ELR (cell line): ENCODE measurements at places on chromosomes 2 and 18.

DNA sequence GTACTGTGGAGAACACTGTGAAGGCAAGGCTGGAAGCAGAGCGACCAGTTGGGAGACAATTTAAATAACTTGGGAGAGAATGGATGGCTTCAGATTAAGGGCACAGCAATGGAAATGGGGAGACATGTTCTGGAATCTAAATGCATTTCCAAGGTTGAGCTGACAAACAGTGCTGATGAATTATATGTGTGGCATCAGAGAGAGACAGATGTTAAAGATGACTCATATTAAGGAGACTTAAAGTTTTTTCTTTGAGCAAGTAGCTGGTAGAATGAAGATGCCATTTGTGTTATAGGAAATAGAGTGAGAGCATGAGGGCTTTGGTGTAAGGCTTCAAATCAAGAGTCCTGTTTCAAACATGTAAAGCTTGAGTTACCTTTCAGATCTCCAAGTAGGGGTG is 441.8 kb downstream of the SETBP1 start:
- no peak for DNase-seq

DNA sequence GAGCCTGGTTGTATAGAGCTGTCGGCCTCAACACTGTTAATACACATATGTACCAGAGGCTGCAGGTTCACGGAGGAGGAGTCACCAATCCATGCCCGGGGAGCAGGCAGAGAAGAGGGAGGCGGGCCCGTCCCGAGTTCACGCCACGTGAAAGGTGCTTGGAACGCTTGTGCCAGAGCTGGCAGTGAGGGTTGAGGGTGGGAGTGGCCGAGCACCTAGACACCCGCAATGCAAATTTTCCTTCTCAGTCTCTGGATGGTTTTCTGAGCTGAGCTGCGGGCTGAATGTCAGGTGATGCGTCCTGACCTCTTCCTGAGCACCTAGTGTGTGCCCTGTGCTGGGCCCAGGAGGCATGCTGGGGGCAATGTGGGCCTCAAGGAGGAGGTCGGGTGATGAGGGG is 52.2 kb downstream of the ODC1 start:
- DNase-seq, result no peak

DNA sequence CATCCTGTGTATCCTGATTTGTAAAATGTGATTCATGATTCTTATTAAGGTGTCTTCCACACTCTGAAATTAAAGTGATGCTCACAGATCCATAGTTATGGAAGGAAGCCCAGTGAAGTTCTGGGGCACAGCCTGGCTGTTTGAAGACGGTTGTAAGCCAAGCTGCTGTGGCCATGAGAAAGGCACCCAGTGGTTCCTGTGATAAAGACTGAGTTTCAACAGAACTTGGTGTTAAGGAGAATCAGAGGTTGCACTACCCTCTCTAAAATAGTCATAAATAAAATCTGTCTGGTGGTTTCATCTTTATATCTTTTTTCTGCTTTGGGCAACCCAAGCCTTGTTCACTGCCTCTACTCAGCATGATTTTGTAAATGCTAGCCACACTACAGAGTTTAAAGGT is 32.2 kb upstream of the SPOPL start:
- no peak for DNase-seq

DNA sequence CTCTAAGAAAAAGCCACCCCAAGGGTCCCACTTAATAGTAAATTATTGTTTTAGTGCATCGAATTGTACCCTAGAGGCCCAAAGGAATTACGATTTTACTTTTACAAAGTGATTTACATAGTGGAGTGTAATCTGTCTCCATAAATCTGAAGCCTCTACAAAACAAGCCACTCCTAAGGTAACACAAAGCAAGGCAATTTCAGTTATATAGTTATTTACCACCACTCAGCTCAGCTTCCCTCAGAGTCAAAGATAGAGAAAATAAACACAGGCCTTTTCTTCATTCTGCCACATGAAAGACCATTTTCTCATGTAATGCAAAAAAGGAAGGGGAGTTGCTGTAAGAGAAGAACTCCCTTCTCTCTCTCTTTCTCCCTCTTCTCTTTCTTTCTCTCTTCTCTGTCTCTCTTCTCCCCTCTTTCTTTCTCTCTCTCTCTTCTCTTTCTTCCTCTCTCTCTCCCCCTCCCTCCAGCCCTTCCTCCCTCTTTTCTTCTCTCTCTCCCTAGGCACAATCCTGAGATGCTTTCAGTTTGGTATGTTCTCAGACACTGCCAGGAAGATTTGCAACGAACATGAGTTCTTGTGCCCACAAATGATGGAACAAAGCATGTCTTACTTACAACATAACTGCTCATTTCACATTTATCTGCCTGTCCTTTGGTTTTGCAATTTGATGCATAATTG is 264.5 kb downstream of the BCL2 start:
- no peak for DNase-seq

DNA sequence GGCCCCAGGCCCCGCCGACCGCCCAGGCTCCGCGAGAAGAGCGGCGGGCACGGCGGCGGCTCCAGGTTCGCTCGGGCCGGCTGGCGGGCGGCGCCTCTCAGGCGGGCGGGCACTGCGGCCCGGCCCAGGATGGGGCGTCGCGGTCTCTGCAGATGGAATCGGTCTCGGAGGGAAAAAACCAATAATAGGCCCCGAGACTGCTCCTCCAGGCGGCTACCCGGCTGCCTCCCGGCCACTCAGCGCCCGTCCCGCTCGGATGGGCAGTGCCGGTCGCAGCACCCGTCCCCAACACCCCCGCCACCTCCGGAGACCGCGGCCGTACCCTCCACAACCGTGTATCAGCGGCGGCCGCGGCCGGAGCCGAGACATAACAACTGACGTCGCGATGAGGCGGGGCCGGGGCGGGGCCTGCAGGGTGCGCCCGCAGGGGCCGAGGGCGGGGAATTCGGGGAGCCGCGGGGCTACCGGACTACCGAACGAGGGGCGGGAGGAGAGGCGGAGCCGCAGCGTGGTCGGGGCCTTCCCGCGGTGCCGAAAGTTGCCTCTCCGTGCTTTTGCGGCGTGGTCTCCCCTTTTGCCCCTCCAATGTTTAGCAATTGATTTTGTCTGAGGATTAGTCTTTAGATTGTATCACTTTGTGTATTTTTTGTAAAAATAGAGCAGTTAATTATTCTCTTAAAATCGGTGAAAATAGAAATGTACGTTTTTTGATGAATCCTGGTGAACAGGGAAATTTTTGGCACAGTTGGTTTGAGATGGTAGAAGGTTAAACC is at the start of gene RNF103:
RNF103 (minus strand) TSS at position 372 of the 773 bp plus-strand sequence. CDS start 979 bp downstream, outside the sequence.
- DNase-seq, result peak; percentile 93

GRCh38 chr2:82478641-82479040 is 1980.4 kb downstream of the SUCLG1 start:
- DNase-seq, result no peak

DNA sequence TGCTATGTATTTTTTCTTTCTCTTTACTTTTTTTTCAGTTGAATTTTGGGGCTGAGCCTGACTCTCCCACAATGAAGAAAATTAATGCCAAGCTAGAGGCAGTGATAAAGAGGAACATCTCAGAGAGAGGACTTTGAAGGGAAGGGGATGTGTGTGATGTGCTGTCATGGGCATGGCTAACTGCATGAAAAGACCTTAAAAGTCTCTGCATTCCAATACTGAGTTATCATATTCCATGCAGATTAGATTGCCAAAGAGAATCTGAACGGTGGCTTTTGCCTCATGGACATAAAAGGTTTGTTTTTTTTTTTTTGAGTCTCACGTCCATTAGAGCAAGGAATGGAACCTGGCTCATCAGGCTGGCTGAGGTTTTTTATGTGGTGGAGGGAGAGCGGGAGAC is 213.9 kb downstream of the PIK3C3 start:
- DNase-seq, result no peak

DNA sequence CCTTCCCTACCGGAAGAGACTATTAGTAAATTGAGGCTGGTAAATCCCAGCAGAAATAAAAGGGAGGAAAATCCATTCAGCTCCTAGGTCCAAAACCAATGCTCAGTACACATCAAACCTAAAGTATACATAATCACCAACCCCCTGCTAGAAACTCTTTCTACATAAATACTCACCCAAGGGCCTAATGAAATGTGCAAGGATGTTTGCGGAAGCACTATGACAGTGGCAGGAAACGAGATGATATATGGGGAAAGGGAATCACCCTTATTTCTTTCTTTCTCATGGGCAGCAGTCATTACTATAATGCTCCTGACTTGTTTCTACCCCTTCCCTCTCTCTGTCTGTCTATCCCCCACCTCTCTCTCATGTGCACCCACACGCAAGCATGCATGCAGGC is 1.3 kb upstream of the SCTR start:
- DNase-seq, result no peak

DNA sequence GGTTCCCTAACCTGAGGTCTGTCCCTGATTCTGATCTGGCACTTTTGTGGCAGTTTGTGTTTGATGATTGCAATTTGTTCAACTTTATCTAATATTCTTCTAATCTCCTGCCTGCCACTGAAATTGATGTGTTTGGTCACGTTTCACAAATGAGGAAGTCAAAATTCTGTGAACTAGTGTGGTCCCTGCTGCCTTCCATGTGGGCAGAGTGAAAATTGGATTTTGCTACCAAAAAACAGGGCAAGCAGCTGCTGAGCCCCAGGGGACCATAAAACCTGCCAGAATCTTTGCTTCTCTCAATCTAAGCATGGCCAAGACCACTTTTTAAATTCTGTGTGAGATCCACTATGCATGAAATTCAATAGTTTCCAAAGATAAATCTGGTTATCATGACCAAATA is 195.5 kb upstream of the CYRIA start:
- DNase-seq, result no peak

GRCh38 chr18:32303400-32303799 is 113.6 kb downstream of the MEP1B start:
- DNase-seq, result no peak

GRCh38 chr18:46283895-46284295 is 179.7 kb downstream of the HAUS1 start:
- DNase-seq, result no peak

GRCh38 chr2:459931-460330 is 172.0 kb upstream of the ALKAL2 start:
- DNase-seq, result no peak

DNA sequence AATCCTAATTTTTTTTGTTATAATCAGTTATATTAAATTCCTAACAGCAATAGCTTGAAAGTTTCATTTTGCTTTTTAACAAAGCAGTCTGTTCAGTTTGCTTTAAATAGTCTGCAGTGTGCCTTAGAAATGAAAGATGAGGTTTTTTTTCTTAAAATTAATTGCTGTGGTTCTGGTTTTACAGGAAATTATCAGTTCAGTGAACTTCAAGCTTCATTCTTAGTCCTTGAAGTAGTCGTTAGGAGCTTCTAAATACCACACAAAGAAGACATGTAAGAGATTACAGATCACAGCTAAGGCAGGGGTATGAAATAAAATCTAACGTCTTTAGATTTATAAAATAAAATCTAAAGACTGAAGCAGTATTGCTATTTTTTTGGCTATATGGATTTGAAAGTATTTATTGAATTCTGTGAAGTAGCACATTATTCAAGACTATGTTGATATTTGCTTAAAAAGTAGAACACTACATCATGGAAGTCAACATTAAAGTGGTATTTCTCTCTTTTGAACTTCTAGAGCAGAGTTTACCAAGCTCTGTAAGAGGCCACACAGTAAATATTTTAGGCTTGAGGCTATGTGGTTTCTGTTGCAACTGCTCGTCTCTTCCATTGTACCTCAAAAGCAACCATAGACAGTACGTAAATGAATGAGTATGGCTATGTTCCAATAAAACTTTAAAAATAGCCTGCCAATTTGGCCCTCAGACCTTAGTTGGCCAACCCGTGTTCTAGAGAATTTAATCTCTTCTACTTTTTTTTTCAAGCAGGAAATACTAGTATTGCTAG is 81.5 kb upstream of the STON1 start:
- DNase-seq, result peak; percentile 52

- DNase-seq, result no peak
These were observed 22.9 kb downstream of the ITGAV start for GRCh38 chr2:186612555-186613440.

GRCh38 chr18:1062588-1062987 is 157.9 kb downstream of the ADCYAP1 start:
- no peak for DNase-seq

DNA sequence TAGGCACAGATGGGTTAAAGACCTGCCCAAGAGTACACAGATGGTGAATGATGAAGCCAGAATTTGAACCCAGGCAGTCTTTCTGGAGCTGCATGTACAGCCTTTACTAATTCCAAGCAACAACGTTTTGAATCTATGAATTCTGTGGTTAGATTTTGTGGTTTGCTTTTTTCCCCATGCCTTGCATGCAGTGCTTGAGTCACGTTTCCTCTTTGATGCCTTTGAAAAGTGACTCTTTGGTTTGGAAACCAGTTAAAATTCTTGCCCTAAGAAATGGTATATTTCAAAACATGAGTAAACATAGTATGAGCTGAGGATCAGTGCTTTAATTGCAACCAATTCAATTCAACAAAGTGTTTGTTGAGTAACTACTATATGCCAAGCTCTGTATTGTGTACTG is 48.2 kb upstream of the PPM1B start:
- peak; percentile 95 for DNase-seq

DNA sequence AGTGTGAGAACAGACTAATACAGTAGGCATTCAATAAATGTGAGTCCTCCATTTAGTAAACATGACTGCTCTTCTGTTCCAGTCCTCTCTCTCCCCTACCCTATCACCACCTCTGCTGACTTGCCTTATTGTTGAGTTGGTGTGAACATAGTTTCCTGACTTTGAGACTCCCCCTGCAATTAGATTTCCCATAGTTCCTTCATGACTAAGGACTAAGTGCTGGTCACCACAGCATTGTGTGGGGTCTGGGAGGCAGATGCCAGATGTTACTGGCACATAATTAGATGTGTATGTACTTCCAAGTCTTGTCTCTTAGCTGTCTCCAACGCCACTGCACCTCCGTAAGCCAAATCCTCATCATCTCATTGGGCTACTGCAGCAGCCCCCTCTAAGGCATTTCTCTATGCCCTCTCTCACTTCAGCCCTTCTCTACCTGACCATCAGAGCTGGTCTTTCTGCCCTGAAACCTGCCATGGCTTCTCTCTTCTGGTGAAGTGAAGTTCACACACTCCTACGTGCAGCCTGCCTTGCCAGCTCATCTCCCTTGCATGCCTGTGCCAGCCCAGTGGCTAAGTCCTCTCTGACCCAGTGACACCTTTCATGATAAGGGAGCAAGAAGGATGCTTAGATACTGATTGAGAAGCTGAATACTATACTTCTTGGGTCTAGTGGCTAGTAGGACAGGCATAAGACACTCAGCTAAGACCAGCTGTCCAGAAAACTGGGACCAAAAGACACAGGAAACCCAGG is 81.6 kb upstream of the ALPP start:
- DNase-seq, result no peak

- DNase-seq, result no peak
These were observed 18.1 kb downstream of the CCNT2 start for GRCh38 chr2:134936691-134937090.

DNA sequence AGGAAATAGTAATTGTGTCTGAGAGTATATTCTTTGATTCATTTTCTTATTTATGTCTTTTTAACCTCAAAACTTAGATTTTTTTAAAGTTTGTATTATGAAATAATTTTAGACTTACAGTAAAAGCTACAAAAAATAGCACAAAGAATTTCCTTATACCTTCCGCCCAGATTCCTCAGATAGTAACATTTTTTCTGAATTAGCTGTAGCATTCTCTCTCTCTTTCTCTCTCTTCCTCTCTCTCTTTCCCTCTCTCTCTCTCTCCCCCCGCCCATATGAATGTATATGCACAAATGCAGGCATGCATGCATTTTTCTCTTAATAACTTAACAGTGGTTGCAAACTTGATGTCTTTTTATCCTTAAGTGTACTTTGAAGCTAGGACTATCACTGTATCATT is 361.1 kb upstream of the NRP2 start:
- peak; percentile 30 for DNase-seq
